ENCODE measurements at places on chromosomes 2 and 18. TPM values are rescaled to one million over a fixed set of nuclear protein-coding genes. Genes with fewer than 3 reads are reported as not detected.

SCN1A gene
- not detected for total RNA-seq

MREG gene
- total RNA-seq: 10.8 TPM

MC4R gene
- total RNA-seq: not detected

PER2 gene
- 29.7 TPM for total RNA-seq

NT5DC4 gene
- not detected for total RNA-seq

MYO7B gene
- total RNA-seq: not detected

GRCh38 chr2:181106229-181106628 lies 125.8 kb downstream of the UBE2E3 start:
- no peaks in the 10 kb centered on the region for H3K27me3 ChIP-seq
- H3K4me1 ChIP-seq: peaks cover 17% of the 10 kb centered on the region
- H3K36me3 ChIP-seq: no peaks in the 10 kb centered on the region
- DNase-seq: no peak
- peak overlapping the region; percentile 16 for H3K4me3 ChIP-seq

DNA sequence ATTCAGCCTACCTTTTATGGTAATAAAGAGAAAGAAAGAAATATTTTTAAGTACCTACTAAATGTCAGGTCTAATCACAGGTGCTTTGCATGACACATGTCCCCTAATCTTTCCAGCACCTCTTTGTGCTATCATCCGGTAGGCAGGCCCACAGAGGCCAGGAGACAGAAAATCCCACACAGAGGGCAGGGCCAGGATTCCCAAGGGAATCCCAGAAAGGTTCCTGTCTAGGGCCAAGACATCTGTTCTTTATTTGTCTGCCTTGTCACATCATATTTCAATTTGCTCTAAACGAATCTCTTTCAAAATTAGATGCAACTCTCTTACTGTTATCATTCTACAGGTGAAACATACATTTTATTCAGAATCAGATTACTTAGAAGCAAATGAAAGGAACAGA lies 676.1 kb upstream of the GYPC start:
- H3K4me1 ChIP-seq: no peaks in the 10 kb centered on the region
- no peaks in the 10 kb centered on the region for H3K27me3 ChIP-seq
- no peak overlapping the region for H3K4me3 ChIP-seq
- no peak for DNase-seq
- H3K27ac ChIP-seq: no peak overlapping the region
- H3K36me3 ChIP-seq: no peaks in the 10 kb centered on the region

DNA sequence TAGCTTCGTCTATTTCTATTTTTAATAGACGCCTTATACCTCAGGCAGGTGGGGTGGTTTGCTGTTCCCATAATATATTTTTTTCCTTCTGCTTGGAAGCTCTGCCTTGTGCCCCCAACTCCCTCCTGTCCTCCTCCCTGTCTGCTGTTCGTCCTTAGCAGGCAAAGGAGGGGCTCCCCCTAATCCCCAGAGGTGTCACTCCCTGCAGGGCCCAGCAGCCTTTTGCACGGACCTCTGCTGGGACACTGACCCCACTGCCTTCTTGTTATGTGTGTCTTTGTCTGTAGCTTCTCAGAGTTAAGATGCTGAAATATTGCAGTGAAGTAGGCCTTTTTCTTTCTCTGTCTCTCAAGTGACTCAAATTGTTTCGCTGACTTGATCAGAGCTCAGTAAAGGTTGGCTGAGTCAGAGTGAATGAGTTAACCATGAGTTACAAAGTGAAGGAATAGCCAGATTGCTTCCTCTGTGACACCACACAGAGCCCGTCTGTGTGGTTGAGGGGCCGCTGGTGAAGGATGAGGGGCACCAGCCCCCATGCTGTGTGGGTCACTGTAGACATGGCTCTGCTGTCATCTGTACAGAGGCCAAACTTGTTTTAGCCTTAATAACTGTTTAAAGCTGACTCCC lies 47.7 kb downstream of the PRKCE start:
- no peak overlapping the region for H3K4me3 ChIP-seq
- DNase-seq: no peak
- no peaks in the 10 kb centered on the region for H3K36me3 ChIP-seq
- no peaks in the 10 kb centered on the region for H3K4me1 ChIP-seq
- no peaks in the 10 kb centered on the region for H3K27me3 ChIP-seq

- H3K4me3 ChIP-seq: no peak overlapping the region
- DNase-seq: no peak
- no peaks in the 10 kb centered on the region for H3K36me3 ChIP-seq
- H3K27me3 ChIP-seq: peaks cover 17% of the 10 kb centered on the region
Measured at GRCh38 chr2:46305767-46306166, 8.6 kb downstream of the EPAS1 start.

GRCh38 chr18:35407871-35408481 lies 30.8 kb upstream of the ZNF396 start:
- no peaks in the 10 kb centered on the region for H3K4me1 ChIP-seq
- H3K27me3 ChIP-seq: peaks cover 2% of the 10 kb centered on the region
- H3K4me3 ChIP-seq: no peak overlapping the region
- DNase-seq: peak; percentile 71
- H3K27ac ChIP-seq: no peak overlapping the region
- no peaks in the 10 kb centered on the region for H3K36me3 ChIP-seq

DNA sequence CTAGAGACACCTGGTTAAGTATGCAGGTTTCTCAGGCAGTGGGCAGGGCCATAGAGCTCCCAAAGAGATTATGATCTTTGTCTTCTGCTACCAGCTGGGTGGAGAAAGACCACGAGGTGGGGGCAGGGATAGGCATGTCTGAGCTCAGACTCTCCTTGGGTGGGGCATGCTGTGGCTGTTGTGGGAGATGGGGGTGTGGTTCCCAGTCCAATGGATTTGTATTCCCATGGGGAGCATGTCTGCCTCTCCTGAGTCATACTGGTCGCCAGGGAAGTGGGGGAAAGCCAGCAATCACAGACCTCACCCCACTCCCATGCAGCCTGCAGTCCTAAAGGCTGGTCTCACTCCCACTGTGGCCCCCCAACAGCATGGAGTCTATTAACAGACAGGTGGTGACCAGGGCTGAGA lies 31.4 kb upstream of the RHOB start:
- no peak overlapping the region for H3K27ac ChIP-seq
- DNase-seq: no peak
- peaks cover 6% of the 10 kb centered on the region for H3K27me3 ChIP-seq
- no peak overlapping the region for H3K4me3 ChIP-seq
- no peaks in the 10 kb centered on the region for H3K4me1 ChIP-seq

GRCh38 chr2:120253021-120253882 lies 600 bp downstream of the RALB start:
- H3K36me3 ChIP-seq: no peaks in the 10 kb centered on the region
- H3K27ac ChIP-seq: peak overlapping the region; percentile 69
- peaks cover 24% of the 10 kb centered on the region for H3K4me1 ChIP-seq
- no peaks in the 10 kb centered on the region for H3K27me3 ChIP-seq

DNA sequence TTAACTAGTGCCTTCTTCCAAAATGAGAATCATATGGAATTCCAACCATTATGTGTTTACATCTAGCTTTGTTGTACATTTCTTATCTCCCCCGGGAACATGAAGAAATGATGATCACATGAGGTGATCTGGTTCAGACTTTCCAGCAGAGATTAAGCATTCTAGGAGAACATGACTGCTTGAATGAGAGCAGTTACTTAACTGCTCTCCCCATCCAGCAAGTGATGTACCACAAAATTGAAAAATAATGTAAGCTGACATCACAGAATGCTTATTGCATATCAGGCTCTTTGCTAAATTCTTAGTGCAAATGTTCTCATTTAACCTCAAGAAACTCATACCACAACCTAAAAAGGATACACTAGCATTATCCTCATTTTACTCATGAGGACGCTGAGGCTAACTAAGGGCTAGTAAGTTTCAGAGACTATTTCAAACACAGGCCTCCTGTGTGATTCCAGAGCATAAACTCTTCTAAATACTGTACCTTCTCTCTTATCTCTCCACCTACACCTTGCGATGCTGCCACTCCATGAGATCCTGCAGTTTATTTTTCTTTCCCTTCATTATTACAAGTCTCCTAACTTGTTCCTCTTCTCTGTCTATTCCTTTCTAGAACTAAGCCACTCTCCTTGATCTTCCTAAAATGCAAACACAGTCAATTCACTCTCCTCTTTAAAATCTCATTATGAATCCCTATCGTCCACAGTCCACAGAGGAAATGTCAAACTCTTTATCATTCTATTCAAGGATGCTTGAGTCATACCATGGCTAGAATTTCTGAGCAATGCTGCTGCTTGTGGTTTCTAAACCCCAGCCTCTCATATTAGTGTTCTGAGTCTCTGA lies 1224.8 kb upstream of the ZEB2 start:
- no peak overlapping the region for H3K27ac ChIP-seq
- H3K4me1 ChIP-seq: no peaks in the 10 kb centered on the region
- no peaks in the 10 kb centered on the region for H3K27me3 ChIP-seq

GRCh38 chr2:11602563-11603204 lies 67.3 kb downstream of the NTSR2 start:
- H3K27ac ChIP-seq: no peak overlapping the region
- no peak overlapping the region for H3K4me3 ChIP-seq
- H3K4me1 ChIP-seq: no peaks in the 10 kb centered on the region
- no peaks in the 10 kb centered on the region for H3K36me3 ChIP-seq
- H3K27me3 ChIP-seq: no peaks in the 10 kb centered on the region

All from CD4-positive, CD25-positive, alpha-beta regulatory T cell (primary cell).